ENCODE measurements at places on chromosomes 2 and 18.

GRCh38 chr2:96692094-96692971 is 47.5 kb downstream of the LMAN2L start:
- no peak for DNase-seq

- peak; percentile 57 for DNase-seq
Observed at GRCh38 chr18:62877411-62878221, 162.3 kb downstream of the PHLPP1 start.

DNA sequence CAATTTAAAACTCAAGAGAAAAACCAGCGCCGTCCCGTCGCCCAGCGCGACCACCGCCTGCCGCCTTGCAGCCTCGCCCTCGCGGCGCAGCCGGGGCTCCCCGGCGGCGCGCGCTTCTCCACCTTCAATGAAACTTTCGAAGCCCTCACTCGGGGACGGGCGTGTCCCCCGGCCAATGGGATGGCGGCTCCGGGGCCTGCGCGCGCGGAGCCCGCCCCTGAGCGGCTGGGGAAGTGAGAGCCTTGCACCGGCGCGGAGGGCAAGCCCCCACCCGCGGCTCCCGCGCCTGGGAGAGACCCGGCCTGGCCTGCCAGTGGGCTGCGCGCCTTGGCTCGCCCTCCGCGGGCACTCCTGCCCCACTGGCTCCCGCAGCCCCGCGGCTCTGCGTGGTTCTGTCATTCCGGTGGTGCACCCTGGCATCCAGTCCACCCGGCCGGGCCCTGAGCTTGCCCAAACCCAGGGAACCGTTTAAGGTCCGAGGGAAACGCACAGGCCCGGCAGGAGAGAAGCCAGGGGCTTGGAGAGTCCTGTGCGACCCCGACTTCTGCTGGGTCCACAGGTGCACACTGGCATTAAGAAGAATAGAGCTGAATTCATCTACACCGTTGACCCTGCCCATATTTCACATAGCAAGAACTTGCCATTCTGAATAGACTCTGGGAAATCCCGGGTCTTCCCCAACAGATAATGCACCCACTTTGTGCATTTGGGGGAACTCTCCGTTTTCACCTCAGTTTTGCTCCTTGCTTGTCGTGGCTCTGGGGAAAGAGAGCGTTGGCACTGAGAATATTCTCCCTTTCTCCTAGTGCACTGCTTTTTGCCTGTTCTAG is at the start of gene PIEZO2:
TSS of gene PIEZO2 (minus strand) at position 129 of the 830 bp plus-strand sequence. CDS start 981 bp downstream, outside the sequence.
- no peak for DNase-seq

DNA sequence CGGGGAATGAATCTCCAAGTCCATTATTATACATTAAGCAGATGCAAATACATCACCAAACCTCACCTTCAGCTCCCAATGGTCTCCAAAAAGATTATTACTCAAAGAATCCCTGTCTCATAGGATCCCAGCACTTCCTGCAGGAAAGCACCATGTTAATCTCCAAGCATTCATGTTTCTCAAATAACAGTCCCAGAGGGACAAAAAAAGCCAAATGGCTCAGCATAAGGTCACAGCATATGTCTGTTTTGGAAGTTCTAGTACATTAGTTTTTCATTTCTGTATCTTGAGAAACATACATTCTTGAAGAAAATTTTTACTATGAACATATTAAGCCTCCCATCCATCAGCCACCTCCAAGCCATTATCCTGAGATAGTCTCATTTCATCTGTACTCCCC is 103.3 kb downstream of the METTL4 start:
- no peak for DNase-seq

DNA sequence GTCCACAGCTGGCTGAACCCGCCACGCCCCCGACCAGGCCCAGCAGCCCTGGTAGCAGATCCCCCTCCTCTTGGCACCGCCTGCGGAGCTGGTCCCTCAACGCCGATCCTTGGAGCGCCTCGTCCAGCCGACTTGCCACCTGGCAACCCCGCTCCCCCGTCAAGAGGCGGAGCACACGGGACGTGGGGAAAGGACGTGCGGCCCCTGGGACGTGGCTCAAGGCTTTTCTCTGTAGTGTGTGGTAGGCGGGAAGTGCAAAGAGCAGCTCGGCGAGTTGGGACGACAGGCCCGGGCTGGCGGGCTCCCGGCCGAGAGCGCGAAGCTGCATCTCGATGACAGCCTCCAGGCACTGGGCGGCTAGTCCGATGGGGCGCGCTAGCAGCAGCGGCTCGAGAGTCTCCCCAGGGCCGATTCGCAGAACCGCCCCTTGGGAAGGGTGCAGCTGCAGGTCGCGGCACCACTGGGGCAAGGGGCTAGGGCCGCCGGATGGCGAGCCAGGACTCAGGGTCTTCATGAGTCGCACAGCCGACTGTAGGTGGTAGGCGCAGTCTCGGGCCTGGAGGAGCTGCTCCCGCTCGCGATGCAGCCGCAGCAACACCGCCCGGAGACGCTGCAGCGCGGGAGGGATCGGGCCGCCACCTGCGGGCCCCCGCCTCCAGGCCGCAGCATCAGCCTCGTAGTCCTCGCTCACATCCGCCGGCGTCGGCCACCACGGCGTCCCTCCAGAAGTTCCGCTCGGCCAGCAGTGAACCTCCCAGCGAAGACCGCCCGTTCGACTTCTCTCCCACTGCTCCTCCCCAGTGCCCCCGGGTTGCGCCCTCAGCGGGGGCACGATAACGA is 617 bp downstream of the CCDC142 start:
- DNase-seq = no peak

Data from iPS DF 6.9 (cell line).